Activated T-helper 17 cell treated with anti-CD3 and anti-CD28 coated beads, Interleukin-2, amount 50 U/mL, for 72 hours (primary cell): ENCODE measurements at places on chromosomes 11 and 22.

DNA sequence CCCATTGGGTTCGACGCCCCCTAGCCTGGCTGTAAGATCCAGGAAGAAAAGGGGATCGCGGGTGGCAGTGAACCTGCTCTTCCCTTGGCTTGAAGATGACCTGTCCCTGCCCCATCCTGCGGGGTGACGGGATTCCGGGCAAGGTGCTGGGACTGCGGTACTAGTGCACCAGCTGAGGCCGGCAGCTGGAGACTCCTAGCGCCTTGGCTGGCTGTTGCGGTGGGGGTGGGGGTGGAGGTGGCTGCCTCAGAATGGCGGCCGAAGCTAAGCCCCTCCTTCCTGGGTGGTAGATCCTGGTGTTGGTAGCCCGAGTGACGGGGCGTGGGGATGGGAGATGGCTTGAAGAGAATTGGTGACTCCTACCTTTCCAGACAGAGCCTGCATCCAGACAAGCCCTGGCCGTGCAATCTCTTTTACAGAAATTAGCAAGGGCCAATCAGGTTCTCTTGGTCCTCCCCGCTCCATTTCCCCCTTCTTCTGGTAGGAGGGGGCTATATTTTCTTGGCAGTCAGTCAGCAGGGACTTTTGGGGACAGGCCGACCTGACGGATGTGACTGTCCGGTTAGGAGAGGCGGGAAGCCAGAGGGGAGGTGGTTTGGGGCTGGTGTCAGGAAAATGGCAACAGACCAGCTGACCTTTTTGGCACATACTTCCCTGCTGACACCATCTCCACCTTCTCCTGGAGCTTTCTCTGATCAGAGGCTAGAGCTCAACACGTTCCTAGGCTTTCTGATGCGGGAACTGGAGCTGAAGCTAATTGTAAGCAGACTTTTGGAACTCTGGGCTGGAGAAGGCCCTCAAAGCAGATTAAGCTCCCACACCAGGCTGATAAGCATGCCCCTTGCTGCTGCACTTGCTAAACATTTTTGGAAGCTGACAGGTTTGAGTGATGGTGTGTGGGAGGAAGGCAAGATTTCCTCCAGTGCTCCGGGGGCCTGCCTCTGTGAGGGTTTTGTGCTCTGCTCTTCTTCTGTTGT is 2.0 kb downstream of the NAV2 start:
- ATAC-seq: no peak

- no peak for ATAC-seq
Measured at GRCh38 chr11:12024254-12024926, 16.0 kb upstream of the DKK3 start.

DNA sequence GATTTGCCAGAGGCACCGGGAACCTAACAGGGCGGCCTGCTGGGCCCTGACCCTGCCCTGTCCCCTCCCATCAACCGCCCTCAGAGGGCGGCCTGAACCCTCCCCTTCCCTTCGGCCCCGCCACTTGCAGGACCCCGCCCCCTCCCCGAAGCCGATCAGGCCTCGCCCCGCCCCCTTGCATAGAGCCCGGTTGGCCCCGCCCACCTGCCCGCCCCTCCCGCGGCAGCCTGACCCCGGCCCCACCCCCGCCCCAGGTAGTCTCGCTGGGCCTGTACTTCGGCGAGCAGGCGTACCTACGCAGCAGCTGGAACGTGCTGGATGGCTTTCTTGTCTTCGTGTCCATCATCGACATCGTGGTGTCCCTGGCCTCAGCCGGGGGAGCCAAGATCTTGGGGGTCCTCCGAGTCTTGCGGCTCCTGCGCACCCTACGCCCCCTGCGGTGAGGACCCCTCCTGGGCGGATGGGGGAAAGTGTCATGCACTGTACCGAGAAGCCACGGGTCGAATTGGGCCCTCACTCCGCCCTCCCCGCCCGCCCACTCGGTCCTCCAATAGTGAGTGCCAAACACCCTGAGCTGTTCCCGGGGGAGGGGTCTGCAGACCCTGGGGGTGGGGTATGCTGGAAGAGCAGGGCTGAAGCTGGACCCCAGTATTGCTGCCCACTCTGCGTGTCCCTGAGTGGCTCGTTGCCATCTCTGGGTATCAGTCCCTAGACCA is 94.1 kb downstream of the CACNA1I start:
- ATAC-seq: no peak

DNA sequence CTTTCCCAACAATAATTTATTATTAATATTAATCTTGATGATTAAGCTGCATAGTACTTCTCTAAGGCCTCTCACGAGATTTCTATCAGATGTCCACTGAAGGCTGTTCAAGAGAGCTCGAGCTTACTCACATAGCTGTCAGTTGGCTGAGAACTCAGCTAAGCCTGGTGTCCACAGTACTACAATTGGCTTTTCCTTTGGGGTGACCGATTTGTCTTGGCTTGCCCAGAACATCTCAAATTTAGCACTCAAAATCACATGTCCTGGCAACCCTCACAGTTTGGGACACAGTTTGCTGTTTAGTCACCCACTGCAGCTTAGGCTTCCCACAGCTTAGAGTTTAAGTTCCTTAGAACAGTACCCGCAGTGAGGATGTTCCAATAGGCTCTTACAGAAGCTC is 96.5 kb downstream of the LUZP2 start:
- no peak for ATAC-seq

DNA sequence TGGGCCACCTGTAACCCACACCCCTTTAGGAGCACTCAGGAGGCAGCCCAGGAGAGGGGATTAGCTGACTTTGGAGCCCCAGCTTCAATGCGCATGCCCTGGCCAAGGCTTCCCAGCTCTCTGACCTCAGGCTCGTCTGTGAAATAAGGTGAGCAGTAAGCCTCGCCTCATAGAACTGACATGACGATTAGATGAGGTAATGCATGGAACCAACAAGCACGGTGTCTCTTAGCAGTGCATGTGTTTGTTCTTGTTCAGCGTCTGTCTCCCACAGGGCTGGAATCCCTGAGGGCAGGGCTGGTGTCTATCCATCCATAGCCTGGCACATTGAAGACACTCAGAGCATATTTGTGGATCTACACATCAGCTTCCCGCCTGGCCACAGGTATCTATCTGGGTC is 415.4 kb downstream of the MN1 start:
- no peak for ATAC-seq

- no peak for ATAC-seq
Measured at GRCh38 chr11:95652002-95652472, 137.5 kb downstream of the FAM76B start.

GRCh38 chr11:19407677-19408270 is 167.0 kb upstream of the E2F8 start:
- ATAC-seq: no peak

- no peak for ATAC-seq
Measured at GRCh38 chr11:28106353-28107043, 1.5 kb downstream of the KIF18A start.

DNA sequence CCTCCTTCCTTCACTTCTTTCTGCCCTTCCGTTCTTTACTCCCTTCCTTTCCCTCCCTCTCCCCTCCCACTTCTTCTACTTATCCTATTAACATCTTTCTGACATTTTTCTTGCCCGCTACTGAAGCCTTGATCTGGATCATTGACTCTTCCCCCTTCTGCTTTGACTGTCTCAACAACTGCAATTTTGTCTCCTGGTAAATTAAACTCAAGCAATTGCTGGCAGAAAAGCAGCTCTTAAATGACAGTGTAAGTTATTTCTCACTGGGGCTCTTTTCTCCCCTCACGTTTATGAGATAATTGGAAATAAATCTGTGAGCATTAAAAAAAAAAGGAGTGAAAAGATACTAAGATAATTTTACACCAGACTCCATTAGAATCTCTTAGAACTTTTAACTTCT is 120.0 kb downstream of the SLC17A6 start:
- no peak for ATAC-seq

DNA sequence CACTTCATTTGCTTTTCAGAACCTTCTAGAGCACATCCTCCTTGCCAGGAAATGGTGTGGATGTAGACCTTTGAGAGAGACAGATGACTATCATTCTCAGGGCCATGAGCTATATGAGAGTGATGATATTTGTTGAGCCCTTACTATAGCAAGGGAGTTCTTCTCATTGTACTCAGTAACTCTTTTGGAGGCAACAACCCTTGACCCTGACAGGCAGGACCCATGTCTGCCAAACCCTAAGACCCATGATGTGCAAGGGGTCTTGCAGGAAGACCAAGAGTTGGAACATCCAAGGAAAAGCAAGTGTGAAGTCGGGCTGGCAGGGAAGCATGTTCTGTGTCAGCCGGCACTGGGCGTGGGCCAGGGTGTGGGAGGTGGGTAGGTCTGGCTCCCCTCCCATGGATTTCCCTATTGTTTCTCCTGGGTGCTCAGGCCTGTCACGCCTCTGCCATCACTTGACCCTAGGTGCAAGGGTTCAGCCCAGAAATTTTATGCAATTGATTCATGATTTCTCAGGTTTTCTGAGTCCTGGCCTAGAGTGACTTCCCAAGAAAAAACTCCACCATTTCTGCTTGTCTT is 1.2 kb downstream of the FOLR3 start:
- ATAC-seq: peak; percentile 34

DNA sequence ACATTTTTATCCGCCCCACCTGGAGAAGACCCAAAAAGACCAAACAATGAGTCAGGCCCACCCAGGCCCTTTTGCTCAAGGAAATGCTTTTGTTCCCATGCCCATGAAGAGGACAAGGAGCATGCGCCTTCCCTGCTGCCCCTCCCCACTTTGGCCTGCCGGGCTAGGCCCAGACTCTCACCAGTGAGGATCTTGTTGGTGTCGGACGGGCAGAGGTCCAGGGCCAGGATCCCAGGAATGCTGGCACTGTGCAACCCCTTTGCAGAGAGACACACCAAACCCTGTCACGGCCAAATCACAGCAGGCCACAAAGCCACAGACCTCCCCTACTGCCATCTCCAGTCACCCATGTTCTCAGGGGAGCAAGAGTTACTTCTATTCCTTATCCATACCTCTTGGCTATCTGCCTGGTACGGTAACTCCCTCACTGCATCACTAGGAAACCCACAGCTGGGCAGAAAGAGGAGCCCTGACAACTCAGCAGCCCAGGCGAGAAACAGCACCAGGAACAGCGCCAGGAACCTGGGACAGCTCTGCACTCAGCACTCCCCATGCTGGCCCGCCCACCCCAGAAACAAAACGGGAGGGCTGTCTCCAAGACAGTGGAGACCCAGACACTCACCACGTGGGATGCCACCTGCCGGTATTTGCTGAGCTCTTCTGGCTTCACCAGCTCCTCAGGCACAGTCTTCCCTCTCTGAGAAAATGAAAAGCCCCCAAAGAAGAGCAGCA is 5.5 kb downstream of the PRPF19 start:
- ATAC-seq: no peak

DNA sequence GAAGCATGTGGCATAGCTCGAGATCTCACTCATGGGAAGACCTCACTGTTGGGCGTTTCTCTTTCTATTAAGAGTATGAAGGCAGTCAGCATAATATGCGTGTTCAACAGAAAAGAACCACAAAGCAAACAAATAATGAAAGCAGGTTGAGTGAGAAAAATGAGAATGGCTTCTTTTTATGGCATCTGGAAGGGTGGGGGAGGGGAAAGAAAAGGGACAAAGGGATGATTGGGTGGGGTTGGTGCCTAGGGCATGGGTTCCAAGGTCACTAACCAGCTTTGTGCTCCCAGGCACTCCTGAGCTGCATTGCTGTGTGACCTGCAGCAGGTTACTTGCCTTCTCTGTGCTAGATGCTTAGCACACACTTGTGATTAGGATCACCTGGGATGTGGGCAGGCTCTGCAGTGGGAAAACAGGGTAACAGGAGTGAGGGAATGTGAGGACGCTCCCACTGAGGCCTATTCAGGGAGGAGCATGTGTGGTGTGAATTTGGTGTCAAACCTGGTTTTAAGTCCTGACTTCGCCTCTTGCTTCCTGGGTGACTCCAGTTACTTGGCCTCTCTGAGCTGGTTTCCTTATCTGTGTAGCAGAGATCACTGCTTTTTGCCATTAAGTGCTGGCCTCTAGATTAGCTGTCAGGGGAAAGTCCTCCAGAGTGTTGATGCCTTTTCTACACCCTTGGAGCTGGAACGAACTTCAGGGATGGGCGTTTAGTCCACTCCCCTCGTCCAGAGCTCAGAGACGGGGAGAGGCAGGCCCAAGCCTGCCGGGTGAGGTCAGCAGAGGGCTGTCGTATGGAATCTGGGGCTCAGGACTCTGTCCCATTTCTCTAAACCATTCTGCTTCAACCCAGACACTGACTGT is 74.8 kb downstream of the KIAA1671 start:
- peak; percentile 39 for ATAC-seq

DNA sequence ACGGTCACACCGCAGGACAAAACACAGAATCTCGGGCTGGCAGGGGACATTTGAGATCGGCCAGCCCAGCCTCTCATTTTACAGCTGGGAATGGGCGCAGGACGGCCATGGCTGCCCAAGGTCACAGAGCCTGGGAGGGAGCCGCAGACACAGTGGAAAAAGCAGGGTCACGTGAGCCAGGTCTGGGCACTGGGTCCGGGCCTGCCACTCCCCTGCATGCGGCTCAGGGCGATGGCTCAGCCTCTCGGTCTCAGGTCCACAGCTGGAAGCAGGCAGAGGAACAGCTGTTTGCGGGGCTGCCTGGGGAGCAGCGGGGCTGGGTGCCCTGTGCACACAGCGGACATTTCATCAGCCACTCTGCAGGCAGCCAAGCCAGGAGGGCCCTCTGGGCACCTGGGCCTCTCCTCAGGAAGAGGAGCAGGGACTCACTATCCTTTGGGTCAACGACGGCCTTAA is 10.4 kb upstream of the PPARA start:
- no peak for ATAC-seq

GRCh38 chr22:44698531-44699421 is 3.2 kb upstream of the PRR5 start:
- ATAC-seq: no peak

- ATAC-seq: no peak
Measured at GRCh38 chr11:33500332-33500731, 200.3 kb downstream of the C11orf91 start.

GRCh38 chr22:46405901-46406300 is 70.4 kb downstream of the TRMU start:
- no peak for ATAC-seq

GRCh38 chr11:102171101-102171500 is 60.9 kb downstream of the YAP1 start:
- ATAC-seq: no peak

DNA sequence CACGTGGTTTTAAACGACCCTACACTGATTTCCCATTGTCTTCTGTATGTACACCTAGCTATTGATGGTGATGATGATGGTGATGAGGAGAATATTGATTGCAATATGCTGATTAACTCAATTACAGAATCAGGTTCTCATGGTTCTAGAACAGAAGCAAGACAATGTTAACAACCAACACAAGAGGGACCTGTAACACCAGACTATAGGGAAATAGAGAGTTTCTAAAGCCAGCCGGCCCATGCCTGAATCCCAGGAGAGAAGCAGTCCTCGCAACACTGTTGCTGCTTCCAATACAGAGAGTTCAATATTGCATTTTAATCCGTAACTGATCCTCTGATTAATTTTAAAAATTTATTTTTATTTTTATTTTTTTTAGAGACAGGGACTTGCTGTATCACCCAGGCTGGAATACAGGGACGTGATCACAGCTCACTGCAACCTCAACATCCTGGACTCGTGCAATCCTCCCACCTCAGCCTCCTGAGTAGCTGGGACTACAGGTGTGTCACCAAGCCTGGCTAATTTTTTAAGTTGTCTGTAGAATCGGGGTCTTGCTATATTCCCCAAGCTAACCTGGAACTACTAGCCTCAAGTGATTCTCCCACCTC is 22.2 kb upstream of the UBASH3B start:
- no peak for ATAC-seq

GRCh38 chr11:104324276-104324675 is 160.3 kb upstream of the PDGFD start:
- no peak for ATAC-seq
